ENCODE measurements at places on chromosomes 3 and 15.

DNA sequence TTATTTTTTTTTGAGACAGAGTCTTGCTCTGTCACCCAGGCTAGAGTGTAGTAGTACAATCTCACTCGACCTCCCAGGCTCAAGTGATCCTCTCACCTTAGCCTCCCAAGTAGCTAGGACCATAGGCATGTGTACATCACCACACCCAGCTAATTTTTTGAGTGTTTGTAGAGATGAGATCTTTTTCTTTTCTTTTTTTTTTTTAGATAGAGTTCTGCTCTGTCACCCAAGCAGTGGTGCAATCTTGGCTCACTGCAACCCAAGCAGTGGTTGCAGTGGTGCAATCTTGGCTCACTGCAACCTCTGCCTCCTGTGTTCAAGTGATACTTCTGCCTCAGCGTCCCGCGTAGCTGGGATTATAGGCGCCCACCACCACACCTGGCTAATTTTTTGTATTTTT is 5.2 kb downstream of the CEP97 start:
- no peak for DNase-seq

- DNase-seq = no peak
Observed at GRCh38 chr3:194998948-194999347, 272.0 kb downstream of the XXYLT1 start.

DNA sequence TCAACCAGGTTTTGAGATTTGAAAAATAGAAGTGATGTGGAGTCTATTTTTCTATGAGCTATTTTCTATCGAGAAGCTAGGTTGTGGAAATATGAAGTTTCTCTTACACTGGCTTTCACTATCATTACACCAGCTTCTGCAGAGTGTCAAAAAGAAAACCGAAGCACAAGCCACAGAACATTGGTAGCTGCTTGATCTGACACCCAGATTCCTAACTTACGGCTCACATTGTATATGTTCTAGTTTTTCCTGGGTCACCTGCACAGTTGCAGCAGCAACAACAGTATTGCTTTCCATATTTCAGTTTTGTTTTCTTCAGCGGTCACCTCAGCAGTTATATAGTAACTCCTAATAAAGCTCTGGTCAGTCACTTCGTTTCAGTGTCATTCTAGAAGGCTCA is 790.1 kb downstream of the PLOD2 start:
- DNase-seq = no peak

DNA sequence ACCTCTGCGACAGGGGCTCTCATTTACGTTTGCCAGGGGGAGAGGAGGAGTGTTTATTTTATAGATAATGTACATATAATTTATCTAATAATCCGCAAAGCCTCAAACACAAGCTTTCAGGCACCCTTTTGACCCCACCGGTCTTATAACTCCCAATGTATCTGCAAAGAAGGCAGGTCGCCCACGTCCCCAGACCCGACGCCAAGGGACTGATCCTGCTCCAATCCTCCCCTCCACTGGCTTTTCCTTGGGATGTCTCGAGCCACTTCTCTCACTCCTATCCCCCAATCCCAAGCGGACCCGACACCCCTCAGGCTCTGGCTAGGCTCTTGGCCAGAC is 452 bp downstream of the DCP1A start:
- DNase-seq = no peak

GRCh38 chr15:66287461-66288057 is 5.8 kb upstream of the DIS3L start:
- DNase-seq = no peak

- DNase-seq = no peak
Observed at GRCh38 chr3:35946121-35946853, 307.0 kb downstream of the ARPP21 start.

- DNase-seq = peak; percentile 62
Observed at GRCh38 chr3:50674349-50675178, at the start of gene DOCK3. Gene DOCK3 (plus strand): TSS chr3:50674927. CDS start chr3:50675264, 337 bp downstream.

- DNase-seq = no peak
Observed at GRCh38 chr3:146187334-146187950, 26.5 kb upstream of the PLOD2 start.

DNA sequence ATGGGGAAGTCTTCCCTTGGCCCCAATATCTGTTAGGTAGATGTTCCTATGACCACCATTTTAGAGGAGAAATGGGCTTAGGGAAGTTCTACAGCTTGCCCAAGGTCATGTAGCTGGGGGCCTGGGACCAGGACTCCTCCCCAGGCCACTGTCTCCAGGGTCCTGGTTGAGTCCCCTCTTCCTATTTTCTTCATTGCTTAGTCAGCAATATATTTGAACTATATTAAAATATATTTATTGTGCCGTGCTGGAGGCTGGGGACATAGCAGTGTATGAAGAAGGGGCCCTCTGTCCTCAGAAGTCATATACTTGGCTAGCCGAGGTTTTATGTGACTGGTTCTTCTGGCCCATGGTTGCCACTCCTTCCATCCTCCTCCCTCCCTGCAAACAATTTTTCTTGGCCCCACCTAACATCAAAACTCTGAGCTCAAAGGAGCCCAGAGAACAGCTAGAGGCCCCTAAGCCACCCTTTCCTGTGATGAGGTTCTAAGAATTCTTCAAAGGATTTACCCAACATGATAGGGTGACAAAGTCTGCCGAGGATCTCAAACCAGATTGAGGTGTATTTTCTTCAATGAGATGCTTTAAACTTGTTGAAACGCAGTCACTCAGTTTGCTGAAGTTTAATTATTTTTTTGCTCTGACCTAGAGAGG is 121.2 kb upstream of the RASGRP1 start:
- no peak for DNase-seq

GRCh38 chr3:13215940-13216546 is 142.8 kb upstream of the IQSEC1 start:
- no peak for DNase-seq

GRCh38 chr3:139230391-139230790 is 113.4 kb upstream of the MRPS22 start:
- DNase-seq = no peak

- DNase-seq = no peak
Observed at GRCh38 chr15:56871185-56871584, 47.3 kb upstream of the TCF12 start.

DNA sequence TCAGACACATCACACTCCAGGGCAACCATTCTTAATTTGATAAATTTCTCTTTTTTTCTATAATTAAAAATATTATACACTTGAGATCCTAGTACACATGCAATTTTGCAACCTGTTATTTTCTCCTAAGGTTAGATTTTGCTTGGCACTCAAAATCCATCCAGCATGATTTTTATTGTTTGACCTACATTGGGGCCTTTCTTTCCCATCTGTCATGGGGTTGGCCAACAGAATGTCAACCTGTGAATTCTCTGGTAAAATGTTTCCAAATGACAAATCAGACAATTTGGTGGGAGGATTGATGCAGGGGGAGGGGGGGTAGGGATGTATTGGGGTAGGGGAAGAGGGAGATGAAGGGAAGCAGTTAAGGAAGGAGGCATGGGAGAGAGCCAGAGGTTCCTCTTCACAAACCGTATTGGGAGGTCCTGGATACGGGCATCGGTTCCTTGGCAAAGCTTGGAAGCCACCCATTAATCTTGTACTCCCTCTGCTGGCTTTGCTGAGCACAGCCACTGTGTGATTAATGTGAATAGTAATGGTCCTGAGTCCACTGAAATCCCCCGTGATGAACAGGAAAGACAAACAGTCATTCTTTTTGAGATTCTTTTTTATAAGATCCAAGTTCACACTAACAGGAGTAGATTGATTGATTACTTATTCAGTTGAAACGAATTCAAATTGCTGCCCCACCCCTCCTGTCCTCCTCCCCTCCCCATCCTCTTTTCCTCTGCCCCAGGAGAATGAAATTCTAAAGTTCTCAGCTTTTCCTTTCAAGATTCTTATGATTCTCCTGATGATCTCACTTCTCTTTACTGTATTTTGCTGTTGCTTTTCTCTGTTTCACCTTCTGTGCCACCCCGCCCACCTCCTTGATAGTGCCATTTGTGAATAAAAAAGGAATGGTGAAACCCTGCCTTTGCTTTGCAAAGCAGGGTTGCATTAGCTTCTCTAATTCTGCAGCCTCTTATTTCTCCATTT is 82.2 kb upstream of the SLC25A26 start:
- no peak for DNase-seq

GRCh38 chr3:69462022-69462825 is 76.3 kb upstream of the FRMD4B start:
- DNase-seq = no peak

GRCh38 chr3:56683122-56683817 is at the start of gene TASOR:
Gene TASOR (minus strand): TSS chr3:56683265. CDS start chr3:56683006, 259 bp downstream.
- peak; percentile 88 for DNase-seq

- no peak for DNase-seq
Observed at GRCh38 chr15:45185903-45186770, 1.6 kb downstream of the SHF start.

DNA sequence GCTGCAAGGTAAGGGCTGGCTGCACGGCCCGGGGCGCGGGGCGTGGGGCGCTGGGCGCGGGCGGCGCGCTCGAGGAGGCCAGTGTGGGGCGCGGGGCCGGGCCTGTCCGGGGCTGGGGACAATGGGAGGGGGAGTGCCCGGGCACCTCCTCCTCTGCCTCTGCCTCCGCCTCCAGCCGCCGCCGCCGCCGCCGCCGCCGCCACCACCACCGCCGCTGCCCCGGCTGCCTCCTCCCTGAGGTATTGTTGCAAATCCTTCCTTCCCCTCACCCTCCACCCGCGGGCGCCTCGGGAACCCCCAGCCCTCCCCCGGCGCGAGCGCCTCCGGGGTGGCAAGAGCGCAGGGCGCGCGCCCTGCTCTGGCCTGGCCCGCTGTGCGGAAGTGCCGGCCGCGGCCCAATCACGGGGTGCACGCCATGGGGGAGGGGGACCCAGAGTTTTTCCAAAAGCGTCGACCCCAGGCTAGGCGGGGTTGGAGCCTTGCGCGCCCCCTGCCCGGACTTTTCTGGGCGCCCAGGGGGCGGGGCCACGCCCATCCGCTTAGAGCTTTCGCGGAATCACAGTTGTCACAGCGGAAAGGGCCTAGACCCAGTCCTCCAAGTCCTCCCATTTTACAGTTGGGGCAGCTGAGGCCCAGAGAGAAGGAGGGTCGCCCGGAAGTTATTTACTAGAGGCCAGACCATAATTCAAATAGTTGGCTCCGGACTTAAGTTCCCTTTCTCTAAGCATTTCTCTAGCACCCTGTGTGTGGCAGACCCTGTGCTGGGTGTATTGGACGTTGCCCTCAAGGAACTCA is at the start of gene LPP:
Gene LPP (plus strand): TSS at position 144 of the 795 bp plus-strand sequence. CDS start 251,964 bp downstream, outside the sequence.
- DNase-seq = peak; percentile 85

DNA sequence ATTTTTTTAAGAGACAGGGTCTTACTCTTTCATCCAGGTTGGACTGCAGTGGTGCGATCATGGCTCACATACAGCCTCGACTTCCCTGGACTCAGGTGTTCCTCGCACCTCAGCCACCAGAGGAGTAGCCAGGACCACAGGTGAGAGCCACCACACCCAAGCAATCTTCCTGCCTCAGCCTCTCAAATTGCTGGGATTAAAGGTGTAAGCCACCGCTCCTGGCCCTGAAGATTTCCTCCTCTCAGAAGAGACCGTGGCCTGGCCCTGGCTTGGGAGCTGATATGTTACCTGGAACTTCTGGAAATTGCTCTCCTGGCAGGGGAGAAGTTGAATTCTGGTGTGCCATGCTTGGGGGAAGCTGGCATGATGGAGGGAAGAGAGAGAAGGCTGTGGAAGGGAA is 36.2 kb downstream of the PPCDC start:
- no peak for DNase-seq

GRCh38 chr15:68449389-68449788 is 17.4 kb upstream of the ITGA11 start:
- DNase-seq = no peak

DNA sequence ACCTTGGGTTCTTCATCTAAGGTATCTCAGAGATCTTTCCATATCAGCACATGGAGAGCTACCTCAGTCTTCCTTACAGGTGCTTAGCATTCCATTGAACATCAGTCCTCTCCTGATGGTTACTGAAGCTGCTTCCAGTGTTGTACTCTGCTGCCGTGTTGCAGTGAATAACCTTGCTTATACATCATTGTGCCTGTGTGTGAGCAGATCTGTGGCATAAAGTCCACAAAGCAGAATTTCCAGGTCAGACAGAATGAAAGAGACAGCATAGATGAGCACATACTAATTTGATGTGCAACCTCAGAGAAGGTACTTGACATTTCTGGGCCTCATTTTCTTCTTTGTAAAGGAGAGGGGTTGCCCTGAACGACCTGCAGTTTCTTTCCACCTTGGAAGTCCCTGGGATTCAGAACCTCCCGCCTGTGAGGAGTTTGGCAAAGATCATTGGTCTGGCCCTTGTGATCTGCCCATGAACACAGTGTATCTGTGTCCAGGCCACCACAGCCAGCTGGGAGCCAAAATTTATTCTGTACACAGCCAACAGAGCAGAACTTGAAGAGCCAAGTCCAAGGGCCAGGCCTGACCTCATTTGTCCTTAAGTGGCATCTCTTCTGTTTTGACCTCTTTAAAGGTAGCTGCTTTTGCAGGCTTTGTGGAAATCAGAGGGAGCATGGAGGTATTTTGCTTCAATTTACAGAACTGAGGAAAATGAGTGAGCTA is 57.2 kb upstream of the SLC7A14 start:
- no peak for DNase-seq

DNA sequence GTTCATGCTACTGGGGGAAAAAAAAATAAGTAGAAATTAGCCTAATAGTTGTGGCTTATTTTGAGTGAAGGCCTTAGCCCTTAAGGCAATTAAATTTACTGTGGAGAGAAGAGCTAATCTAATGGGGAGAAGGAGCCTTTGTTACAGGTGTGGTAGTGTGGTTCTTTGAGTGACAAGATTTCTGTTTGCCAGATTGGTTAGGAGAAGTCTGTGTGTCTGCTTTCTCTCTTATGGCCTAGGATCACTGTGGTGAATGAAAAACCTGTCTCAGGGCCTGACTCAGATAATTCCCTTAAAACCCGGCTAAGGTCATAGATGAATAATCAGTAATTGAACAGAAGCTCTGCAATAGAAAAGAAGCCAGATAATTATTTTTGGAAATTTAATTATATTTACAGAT is 27.0 kb downstream of the OPA1 start:
- no peak for DNase-seq

DNA sequence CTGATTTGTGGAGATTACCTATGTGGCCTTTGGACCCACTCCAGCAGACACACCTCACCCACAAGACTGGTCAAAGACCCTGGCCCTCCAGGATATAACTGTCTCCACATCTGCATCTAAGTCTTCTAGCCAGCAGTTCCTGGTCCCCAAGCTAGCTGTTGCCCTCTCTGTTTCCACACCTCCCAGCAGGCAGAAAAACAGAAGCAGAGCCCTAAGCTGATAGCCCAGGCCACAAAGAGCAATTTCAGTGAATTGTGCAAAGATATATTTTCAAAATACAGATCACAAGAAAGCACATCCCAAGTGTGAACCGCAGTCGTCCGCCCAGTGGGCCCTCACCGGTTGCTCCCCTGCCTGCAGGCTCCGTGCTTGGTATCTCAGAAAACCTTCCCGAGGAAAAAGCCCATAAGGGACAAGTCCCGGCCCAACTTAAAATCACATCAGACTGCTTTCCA is 2.6 kb downstream of the TNIK start:
- DNase-seq = no peak

All from activated naive CD4-positive, alpha-beta T cell treated with Interleukin-2 at 50 U/mL for 16 hours (primary cell).